Smooth muscle cell of the brain vasculature (primary cell): ENCODE measurements at places on chromosomes 7 and 10.

DNA sequence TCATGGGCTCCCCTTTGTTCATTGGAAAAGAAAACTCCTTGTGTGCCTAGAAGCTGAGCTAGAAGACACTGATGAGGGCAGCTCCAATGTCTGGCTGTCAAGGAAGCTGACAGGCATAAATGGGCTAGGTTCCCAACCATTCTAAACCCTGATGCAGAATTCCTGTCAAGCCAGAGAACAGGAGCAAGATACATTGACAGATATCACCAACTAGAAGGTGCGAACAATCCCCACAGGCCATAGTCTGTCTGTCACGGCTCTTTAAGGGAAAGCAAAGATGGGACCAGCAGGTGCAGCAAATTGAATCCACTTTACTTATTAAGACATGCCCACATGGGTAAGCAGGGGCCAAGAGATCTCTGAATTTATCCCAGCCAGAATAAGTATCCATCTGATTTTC, 617.9 kb upstream of the POT1 start:
- DNase-seq, result no peak

- DNase-seq, result no peak
Observed at GRCh38 chr10:45091968-45092367, 91.2 kb downstream of the ZNF22 start.

DNA sequence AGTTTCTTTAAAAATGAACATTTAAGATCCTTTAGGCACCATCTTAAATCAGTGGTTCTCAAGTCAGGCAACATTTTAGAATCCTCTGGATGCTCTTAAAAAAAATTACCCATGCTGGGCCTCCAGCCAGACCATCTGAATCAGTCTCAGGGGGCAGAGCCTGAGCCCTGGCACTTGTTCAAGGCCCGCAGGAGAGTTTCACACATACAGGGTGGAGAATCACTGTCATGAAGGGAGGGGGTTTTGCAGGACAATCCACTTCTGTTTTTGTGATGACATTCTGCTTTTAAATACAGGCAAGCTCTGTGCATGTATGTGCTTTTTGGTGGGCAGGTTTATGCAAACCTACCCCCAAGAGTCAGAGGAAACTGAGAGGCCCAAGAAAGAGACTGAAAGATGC, 268.6 kb downstream of the SEC23IP start:
- DNase-seq, result no peak

DNA sequence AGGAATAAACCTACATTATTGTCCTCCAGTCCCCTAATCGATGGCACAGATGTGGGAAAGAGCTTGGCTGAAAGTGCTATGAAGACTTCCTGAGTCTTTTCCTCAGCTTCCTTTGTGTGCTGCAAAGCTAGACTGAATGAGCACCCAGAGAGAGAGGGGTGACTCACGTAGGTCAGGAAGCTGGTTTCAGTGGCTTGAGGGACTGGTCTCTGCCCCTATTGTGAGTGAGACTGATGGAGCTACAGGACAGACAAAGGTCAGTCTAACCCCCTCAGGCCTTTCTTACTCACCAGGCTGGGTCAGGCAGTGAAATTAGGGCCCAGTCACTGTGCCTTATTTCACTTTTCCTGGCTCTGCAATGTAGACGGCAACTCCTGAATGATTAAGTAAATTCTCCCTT, 171.1 kb upstream of the GRB10 start:
- DNase-seq, result no peak

DNA sequence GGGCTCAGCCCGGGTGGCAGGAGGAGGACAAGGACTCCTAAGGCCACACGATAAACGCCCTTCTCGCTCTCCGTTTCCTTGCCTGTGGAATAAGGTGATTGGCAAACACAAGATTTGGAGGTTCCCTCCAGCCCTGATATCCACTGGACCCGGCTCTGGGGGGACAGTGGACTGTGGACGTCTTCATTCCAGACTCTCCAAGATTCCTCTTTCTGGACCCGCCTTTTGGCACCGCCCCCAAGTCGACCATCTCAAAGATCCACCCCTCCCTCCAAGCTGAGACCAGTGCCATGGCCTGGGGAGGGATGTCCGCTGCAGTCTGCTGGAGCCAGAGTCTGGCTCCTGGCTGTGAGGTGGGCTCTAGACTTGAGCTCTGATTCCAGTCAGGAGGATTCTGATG, 23.6 kb downstream of the ZNF783 start:
- no peak for DNase-seq

- no peak for DNase-seq
Observed at GRCh38 chr10:23742368-23742767, 303.5 kb downstream of the OTUD1 start.

- DNase-seq, result no peak
Observed at GRCh38 chr7:92750946-92751345, 85.4 kb downstream of the CDK6 start.

- DNase-seq, result no peak
Observed at GRCh38 chr10:1550291-1550595, 187.1 kb downstream of the ADARB2 start.

DNA sequence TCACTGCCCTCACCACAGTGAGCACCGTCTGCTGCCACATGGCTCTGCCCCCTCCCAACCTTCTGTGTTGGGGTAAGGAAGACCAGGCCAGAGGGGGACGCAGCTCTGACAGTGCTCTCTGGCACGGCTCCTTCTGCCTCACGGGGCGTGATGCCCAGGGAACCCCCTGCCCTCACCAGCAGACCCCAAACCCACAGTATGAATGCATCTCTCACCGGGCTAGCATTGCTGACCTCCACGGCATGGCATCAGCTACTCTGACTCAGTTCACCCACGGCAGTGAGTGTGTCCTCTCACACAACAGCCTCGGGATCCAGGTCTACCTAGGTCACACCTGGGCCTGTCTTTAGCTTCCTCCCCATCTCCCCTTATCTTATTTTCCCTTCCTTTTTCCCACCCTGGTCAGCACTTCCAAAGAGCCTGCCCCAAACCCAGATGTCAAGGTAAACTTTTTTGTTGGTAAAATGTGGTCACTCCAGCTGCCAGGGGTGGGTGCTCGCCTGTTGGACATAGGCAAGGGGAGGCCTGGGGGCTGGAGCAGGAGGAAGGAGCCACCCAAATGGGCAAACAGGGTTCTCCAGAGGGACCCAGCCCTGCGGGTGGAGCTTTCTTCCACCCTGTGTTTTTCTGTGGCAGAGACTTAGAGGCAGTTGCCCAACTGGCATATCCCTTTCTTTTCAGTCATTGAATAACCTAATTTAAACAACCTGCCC, 4.4 kb downstream of the CALML3 start:
- DNase-seq, result no peak
